ENCODE measurements at places on chromosomes 7 and 10. TPM values are rescaled to one million over a fixed set of nuclear protein-coding genes. Genes with fewer than 3 reads are reported as not detected.

DENND10 gene
- total RNA-seq: 53.7 TPM

VPS37D gene
- 4.0 TPM for total RNA-seq

ADRB1 gene
- total RNA-seq: not detected

MMD2 gene
- total RNA-seq: not detected

SLC26A3 gene
- total RNA-seq: not detected

NPTX2 gene
- total RNA-seq: 1.3 TPM

EBLN1 gene
- total RNA-seq: not detected

ASZ1 gene
- total RNA-seq: not detected

ZNHIT1 gene
- 94.3 TPM for total RNA-seq

KIAA1549 gene
- total RNA-seq: 2.3 TPM

OGDH gene
- total RNA-seq: 37.6 TPM

HDAC9 gene
- total RNA-seq: 1.8 TPM

FXYD4 gene
- total RNA-seq: not detected

ZNF277 gene
- 55.0 TPM for total RNA-seq

SPACDR gene
- 1.3 TPM for total RNA-seq

IFIT1 gene
- total RNA-seq: 1.8 TPM

PRF1 gene
- total RNA-seq: not detected

CLCN1 gene
- total RNA-seq: not detected

AZGP1 gene
- total RNA-seq: not detected

BZW2 gene
- total RNA-seq: 97.0 TPM

CTNNA3 gene
- total RNA-seq: not detected

DNAJB12 gene
- 29.6 TPM for total RNA-seq

PKD2L1 gene
- total RNA-seq: not detected

GPR15LG gene
- not detected for total RNA-seq

OPN1SW gene
- total RNA-seq: not detected

ACBD7 gene
- total RNA-seq: 1.4 TPM

PSD gene
- 0.28 TPM for total RNA-seq

AKR1C8 gene
- not detected for total RNA-seq

OR2A5 gene
- total RNA-seq: not detected

GPR158 gene
- total RNA-seq: under 0.01 TPM

JAKMIP3 gene
- under 0.01 TPM for total RNA-seq

POLR3A gene
- 22.4 TPM for total RNA-seq

ASB10 gene
- not detected for total RNA-seq

SEMA3A gene
- 47.7 TPM for total RNA-seq

DDC gene
- not detected for total RNA-seq

CELF2 gene
- total RNA-seq: 10.5 TPM

CAMK2B gene
- 3.1 TPM for total RNA-seq

PNLIP gene
- total RNA-seq: not detected

LGI1 gene
- not detected for total RNA-seq

MDFIC gene
- total RNA-seq: 12.0 TPM

All from endothelial cell of coronary artery (primary cell).